ENCODE measurements at places on chromosomes 11 and 22. TPM values are rescaled to one million over a fixed set of nuclear protein-coding genes. Genes with fewer than 3 reads are reported as not detected.

Gene SERHL2
- 1.5 TPM for total RNA-seq

GRCh38 chr11:13028322-13028721 lies 19.2 kb downstream of the RASSF10 start:
- H3K4me3 ChIP-seq = no peak overlapping the region
- H3K36me3 ChIP-seq = no peaks in the 10 kb centered on the region
- H3K27ac ChIP-seq = no peak overlapping the region
- no peaks in the 10 kb centered on the region for H3K27me3 ChIP-seq
- no peaks in the 10 kb centered on the region for H3K4me1 ChIP-seq
- no peak for DNase-seq

- H3K4me1 ChIP-seq = no peaks in the 10 kb centered on the region
- DNase-seq = no peak
- no peaks in the 10 kb centered on the region for H3K36me3 ChIP-seq
- no peak overlapping the region for H3K4me3 ChIP-seq
These were observed 36.5 kb upstream of the TOLLIP start for GRCh38 chr11:1345737-1346513.

DNA sequence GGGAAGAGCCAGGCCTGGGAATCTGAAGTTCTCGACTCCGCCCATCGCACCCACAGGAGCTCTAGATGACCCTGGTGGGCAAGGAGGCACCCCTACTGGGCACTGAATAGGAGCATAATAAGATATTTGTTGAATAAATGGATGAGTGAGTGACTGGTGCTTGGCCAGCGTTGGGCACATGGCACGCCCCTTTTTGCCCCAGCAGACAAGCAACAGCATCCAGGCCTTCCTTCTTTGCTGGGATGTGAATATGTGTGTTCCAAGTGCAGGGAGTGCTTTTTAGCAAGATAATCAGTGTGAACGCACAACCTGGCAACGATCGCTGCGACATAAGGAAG lies 443 bp upstream of the CELF1 start:
- peaks cover 21% of the 10 kb centered on the region for H3K4me1 ChIP-seq
- H3K27ac ChIP-seq = peak overlapping the region; percentile 79
- peak overlapping the region; percentile 99 for H3K4me3 ChIP-seq
- H3K36me3 ChIP-seq = no peaks in the 10 kb centered on the region
- no peak for DNase-seq
- no peaks in the 10 kb centered on the region for H3K27me3 ChIP-seq

- peaks cover 41% of the 10 kb centered on the region for H3K4me1 ChIP-seq
- no peaks in the 10 kb centered on the region for H3K36me3 ChIP-seq
- H3K27me3 ChIP-seq = peaks cover 40% of the 10 kb centered on the region
These were observed 5.3 kb upstream of the LRRC10B start for GRCh38 chr11:61503135-61503770.

- H3K27me3 ChIP-seq = no peaks in the 10 kb centered on the region
- no peak overlapping the region for H3K4me3 ChIP-seq
- DNase-seq = no peak
- H3K4me1 ChIP-seq = peaks cover 20% of the 10 kb centered on the region
- H3K27ac ChIP-seq = no peak overlapping the region
- no peaks in the 10 kb centered on the region for H3K36me3 ChIP-seq
These were observed 18.3 kb downstream of the PRR5L start for GRCh38 chr11:36314434-36314767.

All from GM23338 (cell line).